ENCODE measurements at places on chromosomes 13 and 19.
A peak's percentile ranks its signal among the peaks of the same experiment; 100 is the strongest.

DNA sequence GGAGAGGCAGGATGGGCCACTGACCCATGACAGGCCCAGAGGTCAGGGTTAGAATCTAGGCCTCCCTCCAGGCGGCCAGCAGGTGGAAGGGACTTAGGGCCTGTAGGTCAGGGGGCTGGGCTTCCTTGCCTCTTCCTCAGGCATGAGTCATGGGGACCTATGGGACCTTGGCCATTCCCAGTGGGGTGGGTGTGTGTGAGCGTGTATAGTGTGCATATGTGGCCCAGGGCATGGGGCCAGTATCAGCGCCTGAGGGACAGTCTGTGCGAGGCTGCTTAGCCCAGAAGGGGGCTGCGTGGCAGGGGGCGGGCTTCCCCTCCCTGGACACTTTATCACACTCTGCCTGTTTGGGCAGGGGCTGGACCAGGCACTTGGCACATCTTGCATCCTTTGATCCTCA lies 13.3 kb downstream of the KCTD15 start:
- peak; percentile 27 for DNase-seq

GRCh38 chr13:113497217-113497616 lies 6.7 kb upstream of the DCUN1D2 start:
- DNase-seq: no peak

DNA sequence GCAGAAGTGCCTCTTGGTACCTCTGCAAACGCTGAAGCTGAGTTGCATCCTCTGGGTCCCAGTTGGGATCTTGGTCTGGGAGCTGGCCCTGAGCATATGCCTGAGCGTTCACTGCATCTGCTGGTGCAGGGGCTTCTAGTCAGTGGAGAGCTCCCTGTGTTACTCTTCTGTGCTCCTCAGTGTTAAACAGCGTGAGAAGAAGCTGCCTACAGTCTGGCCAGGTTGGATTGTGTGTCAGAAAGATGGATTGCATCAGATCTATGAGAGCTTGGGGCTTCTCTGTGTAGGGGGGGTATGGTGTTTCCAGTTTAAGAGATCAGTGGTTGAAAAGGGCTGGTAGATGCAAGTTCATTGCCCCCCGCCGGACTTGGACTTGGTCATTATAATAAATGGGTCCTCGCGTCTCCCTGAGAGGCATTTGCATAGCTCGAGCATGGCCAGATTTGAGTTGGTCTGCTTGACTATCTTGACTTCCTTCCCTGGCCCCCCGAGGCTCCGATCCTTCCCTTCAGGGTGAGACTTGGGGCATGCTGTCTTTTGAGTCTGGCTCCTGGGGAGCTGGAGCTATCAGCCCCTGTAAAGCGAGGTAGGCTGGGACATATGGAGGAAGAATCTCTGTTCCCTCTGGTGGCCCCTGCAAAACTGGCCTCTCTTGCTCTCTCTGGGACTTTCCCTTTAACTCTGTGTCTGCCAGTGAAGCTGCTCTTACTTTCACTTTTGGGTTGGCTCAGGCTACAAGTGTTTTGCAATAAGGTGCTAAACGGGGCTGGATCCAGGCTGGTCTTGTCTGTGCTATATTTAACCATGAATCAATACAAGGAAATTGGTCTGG lies 52.9 kb downstream of the OR10H4 start:
- DNase-seq: peak; percentile 61

DNA sequence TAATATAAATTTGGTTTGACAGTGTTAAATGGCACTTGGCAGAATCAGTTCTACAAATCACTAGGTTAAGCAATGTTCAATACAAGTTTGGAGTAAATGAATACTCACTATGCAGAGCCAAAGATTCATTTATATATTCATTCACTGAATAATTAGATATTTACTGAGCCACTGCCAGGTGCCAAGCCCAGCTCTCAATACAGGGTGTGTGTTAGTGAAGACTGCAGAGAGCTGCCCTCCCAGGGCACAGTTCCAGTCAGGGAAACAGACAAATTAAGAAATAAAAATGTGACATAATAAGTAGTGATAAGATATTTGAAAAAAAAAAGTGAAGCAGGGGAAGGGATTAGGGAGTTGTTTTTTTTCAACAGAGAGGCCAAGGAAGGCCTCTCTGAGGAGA lies 411.7 kb downstream of the KCNRG start:
- DNase-seq: no peak

DNA sequence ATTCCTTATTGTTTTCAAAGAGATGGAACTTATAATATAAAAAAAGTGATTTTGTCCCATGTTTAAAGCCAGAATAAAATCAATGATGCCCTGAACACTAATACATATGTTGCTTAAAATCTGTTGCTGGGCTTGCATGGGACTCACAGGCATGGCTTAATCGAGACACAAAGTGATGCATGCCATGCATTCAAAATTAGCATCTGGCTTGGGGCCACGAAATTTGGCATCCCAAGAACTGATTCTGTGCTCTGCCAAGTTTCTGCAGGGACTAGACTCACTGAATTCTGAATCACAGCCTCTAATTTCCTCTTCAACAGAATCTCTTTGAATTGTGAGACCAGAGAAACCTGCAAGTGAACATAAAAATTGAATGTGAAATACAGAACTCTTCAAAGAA lies 109.2 kb downstream of the PCDH17 start:
- peak; percentile 0 for DNase-seq

- DNase-seq: no peak
Measured at GRCh38 chr13:50691176-50691680, 152.3 kb downstream of the DLEU7 start.

GRCh38 chr13:26202365-26202972 lies 19.6 kb downstream of the RNF6 start:
- peak; percentile 29 for DNase-seq

- DNase-seq: no peak
Measured at GRCh38 chr13:49140910-49141611, 79.1 kb upstream of the MLNR start.

GRCh38 chr19:42134535-42135070 lies 2.4 kb upstream of the POU2F2 start:
- no peak for DNase-seq

GRCh38 chr13:41356786-41357185 lies 45.7 kb downstream of the NAA16 start:
- DNase-seq: no peak

DNA sequence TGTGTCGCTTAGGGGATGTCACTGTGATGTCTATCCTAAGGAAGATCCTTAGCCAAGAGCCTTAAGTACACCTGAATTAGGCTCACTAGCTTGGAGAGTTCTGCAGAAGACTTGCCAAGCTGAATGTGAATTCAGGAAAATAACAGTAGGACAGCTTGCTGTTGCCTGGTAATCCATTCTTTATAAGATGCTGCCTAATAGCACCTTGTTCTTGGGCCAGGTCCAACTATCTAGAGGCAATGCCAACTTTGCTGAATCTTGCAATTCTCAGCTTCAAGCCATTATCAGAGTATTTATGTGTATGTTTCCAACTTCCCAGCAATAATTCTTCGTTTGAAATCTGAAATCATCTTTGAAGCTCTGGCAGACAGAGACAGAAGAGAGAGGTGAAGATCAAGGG lies 102.8 kb downstream of the PCDH17 start:
- no peak for DNase-seq

DNA sequence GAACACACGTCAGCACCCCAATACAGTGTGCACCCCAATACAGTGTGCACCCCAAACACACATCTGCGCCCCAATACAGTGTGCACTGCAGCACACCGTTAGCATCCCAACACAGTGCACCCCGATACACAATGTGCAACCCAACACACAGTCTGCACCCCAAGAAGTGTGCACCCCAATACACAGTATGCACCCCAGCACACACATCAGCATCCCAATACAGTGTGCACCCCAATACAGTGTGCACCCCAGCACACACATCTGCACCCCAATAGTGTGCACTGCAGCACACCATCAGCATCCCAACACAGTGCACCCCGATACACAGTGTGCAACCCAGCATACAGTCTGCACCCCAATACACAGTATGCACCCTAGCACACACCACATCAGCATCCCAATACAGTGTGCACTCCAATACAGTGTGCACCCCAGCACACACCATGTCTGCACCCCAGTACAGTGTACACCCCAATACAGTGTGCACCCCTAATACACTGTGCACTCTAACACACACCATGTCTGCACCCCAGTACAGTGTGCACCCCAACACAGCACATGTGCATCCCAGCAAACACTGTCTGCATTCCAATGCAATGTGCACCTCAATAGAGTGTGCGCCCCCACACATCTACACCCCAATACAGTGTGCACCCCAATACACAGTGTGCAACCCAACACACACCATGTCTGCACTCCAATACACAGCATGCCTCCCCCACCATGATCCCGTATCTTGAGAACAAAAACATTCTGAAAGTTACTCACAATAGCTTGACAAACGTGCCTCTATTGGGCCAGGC lies 855 bp upstream of the CARS2 start:
- DNase-seq: no peak

DNA sequence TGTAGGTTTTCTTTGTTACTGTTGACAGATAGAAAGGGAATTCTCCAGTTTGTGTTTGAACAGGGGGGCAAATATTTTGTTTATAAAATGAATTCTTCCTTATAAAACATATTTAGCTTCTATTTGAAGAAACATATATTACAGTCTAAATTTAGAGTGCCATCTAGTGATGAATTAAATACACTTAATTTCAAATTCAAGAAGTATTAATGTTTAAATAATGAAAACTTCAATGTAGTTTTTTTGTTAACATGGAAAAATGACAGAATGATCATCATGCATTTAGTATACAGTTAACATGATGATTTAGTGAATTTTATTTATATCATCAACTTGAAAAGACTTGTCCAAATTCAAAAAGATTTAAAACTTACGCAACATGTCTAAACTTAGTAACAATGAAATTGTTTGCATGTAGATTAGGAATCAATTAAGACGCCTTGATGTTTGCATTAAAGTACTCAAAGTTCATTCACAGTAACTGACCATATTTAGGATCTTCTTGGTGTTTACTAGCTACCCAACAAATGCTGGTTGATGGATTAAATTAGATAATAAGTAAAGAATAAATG lies 765.9 kb upstream of the SLITRK1 start:
- DNase-seq: no peak

GRCh38 chr13:82657471-82657870 lies 1224.8 kb downstream of the SLITRK1 start:
- DNase-seq: no peak

DNA sequence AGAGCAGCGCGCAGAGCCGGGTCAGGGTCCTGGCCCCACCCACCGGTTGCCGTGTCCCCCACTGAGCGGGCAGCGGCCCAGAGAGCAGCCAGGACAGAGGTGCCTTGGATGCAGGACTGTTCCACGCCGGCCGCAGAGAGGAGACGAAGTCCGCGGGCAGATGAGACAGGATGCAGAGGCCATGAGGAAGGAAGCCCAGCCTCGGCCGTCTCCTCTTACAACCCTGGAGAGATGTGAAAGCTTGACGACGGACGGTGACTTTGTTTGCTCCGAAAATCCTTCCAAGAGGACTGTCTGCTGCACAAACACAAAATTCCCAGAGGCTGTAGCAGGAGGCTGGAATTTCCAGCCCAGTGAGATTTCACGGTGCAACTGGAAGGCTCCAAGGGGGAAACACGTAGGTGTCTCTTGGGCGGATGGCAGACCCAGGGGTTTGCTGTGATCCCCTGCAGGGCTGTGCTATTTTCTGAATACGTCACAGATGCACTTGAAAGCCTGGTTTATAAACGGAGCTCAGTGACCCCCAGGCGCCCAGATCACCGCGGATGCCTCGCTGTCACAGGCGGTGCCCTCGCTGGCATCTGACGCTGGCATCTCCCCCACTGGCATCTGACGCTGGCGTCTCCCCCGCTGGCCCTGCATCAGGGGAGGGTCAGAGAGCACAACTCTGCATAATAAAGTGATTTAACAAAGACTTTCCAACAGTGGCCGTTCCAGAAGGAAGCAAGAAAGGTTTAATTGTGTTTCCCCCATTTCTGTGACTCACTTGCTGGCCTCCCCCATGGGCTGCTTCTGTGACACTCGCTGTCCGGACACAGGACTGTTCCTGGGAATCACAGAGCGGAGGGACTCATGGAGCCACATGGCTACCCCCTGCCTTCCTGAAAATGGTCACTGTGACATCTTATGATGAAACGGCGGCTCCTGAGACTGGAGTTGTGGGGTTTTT lies 62.0 kb upstream of the C13orf46 start:
- DNase-seq: no peak

DNA sequence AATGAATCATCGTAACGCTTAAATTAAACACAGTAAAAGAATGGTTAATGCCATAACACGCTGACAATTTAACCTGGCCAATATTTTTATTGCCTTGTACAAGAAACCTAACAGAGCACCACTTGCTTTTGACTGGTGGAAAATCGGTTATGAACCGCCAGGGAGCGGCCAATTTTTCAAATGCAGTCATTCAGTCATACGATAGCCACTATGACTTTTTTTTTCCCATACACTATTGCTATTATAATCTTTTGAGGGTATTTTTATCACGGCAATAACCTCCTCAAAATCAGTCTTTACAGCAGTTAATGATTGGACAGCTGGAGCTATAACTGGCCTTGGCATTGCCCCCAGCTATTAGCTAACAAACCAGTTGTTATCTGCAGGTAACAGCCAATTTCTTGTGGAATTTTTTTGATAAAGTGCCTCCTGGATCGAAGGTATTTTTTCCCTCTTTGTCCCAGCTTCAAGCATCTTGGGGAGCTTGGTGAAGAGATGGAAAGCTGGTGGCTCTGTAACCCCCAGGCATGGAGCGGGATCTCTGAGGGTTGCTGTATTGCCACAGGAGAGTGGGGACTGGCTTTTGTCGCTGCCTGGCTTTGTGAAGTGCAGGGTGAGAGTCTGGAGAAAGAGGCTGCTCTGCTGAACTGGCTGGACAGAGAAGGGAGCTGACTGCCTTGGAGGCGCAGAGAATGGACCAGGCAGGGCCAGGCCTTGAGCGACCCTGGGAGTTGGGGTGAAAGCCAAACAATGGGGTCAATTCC lies 198.4 kb upstream of the ZNF536 start:
- DNase-seq: no peak

- no peak for DNase-seq
Measured at GRCh38 chr13:72062566-72062965, 195.6 kb upstream of the DACH1 start.

- DNase-seq: no peak
Measured at GRCh38 chr19:48878196-48879024, 6.2 kb downstream of the PPP1R15A start.

DNA sequence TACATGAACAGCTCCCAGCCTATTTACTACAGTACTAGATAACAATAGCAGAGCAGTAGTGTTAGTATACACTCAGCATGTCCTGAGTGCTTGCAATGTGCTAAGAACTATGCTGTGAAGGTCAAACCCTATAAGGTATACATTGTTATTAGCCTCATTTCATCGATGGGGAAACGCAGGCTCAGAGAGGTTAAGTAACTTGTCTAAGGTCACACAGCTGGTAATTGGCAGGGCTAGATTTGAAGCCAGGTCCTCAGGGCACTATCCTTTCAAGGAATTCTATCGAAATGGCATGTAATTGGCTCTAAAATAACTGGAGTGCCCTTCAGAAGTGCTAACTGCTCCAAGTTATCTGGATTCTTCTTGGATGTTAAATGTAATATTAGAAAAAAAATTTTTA lies 295.6 kb downstream of the ZNF536 start:
- no peak for DNase-seq

All from fibroblast of skin of right biceps (primary cell).